ENCODE measurements at places on chromosomes 11 and 22.

GRCh38 chr11:8828046-8828445 is 82.9 kb upstream of the AKIP1 start:
- DNase-seq: no peak

- DNase-seq: no peak
Measured at GRCh38 chr11:70146299-70146698, 56.8 kb upstream of the FADD start.

GRCh38 chr22:28917747-28918549 is 34.6 kb downstream of the ZNRF3 start:
- DNase-seq: no peak

GRCh38 chr11:35165030-35165422 is 26.1 kb downstream of the CD44 start:
- no peak for DNase-seq

DNA sequence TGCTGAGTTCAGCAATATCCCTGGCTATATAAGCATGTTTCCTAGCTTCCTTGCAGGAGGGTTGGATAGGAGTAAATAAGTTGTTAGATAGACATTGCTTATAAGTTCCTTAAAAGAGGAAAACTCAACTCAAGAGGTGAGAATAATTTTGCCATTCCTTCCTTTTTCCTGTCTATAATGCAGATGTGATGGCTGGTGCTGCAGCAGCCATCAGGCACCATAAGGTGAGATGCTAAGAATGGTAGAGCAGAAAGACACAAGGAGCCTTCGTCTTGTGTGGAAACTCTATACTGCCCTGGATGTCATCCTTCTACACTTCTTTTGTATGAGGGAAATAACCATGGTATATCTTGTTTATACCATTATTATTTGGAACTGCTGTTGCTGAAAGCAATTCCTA is 74.5 kb upstream of the GRK3 start:
- no peak for DNase-seq

DNA sequence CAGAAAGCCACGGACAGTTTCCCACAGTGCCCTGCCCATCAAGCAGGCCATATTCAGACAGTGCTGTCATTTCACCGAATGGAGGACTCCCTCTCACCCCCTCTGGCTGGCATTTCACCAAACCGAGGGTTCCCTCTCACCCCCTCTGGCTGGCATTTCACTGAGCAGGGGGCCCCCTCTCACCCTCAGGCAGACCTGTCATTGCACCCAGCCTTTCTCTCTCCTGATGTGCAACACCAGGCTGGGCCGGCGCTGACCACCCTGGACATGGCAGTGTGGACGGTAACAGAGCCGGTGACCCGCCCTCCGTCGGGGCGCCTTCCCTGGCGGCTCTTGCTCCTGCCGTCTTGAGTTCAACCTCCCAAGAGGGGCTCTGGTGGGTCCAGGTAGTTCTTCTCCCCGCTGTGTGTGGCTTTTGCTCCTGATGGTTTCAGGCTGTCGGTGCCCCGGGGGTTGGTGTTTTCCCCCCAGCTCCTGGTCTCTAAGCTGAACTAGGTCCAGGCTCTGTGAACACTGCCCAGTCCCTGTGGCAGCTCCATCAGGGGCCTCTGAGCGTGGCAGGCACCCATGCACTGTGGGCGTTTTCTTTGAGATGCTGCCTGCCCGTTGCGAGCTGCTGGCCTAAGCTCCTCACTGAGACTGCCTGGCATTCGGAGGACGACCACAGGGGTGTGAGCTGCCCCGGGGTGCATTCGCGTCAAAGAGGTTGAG is 46.9 kb downstream of the SMIM38 start:
- no peak for DNase-seq

- DNase-seq: no peak
Measured at GRCh38 chr11:112826788-112827187, 134.4 kb upstream of the NCAM1 start.

DNA sequence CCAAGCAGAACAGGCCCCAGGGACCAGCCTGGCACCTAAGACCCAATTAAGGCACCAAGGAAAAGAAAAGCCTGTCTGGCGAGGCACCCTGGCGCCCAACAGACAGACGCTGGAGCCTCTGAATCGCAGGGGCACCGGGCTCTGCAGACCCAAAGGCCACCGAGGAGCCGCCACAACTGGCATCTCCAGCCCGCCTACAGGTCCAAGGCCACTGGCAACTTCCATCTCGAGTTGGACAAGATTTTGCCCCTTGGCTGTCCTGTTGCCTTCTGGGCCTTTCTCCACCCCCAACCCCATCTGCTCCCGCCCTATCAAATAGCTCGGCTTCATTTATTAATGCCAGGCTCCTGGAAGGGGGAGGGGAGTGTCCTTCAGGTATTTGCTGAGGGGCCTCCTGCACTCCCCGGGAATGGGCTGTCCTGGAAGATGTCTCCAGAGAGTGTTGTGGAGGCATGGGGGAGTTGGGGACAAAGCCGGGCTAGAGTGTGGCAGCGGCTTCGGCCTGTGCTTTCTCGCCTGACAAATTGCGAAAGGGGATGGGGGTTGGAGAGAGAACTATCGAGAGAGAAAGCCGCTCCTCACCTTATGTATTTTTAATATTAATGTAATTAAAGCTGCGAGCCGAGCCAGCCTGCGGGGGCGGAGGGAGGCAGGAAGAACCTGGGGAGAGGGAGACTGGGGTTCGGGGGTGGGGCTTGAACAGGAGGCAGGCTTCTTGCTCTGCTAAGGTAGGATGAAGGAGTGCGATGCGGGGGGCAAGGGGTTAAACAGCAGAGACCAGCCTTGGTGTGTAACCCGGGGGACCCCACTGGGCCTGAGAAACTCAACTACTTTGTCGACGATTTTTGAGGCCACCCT is 2.0 kb downstream of the DSCAML1 start:
- no peak for DNase-seq
